ENCODE measurements at places on chromosomes 6 and 20. TPM values are rescaled to one million over a fixed set of nuclear protein-coding genes. Genes with fewer than 3 reads are reported as not detected.

DNA sequence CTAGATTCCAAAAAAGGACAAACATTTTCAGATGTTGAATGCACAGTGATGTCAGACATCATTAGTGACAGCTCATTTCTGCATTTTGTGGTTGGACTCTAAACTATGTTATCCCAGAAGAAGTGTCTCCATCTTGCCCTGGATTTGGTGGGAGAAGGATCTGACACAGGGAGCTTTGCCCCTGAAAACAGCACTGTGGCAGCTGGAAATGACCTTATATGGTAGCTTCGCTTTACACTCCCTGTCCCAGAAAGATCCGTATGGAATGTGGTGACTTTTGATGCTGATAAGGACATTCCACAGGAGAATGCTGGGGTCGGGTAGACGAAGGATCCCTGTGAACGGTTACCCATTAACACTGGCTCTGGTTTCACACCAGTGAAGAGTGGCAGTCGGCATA, 87.2 kb upstream of the EDN1 start:
- H3K27ac ChIP-seq: peak overlapping the region; percentile 5
- no peaks in the 10 kb centered on the region for H3K36me3 ChIP-seq
- no peaks in the 10 kb centered on the region for H3K27me3 ChIP-seq
- H3K4me3 ChIP-seq: no peak overlapping the region
- no peak for DNase-seq

The SLC22A1 gene
- 2.8 TPM for total RNA-seq

DNA sequence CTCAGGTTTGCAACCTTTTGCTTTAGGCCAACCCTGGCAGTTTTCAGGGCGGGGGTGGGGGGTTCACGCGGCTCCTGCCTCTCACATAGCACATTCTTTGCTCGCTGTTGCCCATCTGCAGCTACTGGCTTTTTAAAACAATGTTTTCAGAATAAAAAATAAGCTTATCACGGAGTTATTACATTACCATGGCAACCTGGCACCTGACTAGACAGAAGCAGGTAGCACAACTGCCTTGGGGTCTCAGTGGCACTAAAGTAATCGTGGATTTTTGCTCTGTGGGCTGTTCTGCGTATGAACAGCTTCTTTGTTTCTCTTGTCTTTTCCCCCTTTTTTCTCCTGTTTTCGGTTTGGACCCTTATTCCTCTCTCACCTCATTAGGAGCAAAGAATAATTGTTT, 9.1 kb upstream of the MANBAL start:
- no peak overlapping the region for H3K27ac ChIP-seq
- H3K36me3 ChIP-seq: no peaks in the 10 kb centered on the region
- no peaks in the 10 kb centered on the region for H3K27me3 ChIP-seq
- no peak overlapping the region for H3K4me3 ChIP-seq
- H3K4me1 ChIP-seq: no peaks in the 10 kb centered on the region
- DNase-seq: no peak

The APCDD1L gene
- 1.7 TPM for total RNA-seq

GRCh38 chr20:58233881-58234528, 5.6 kb upstream of the ANKRD60 start:
- peak; percentile 82 for DNase-seq
- no peaks in the 10 kb centered on the region for H3K4me1 ChIP-seq
- H3K36me3 ChIP-seq: no peaks in the 10 kb centered on the region
- H3K27me3 ChIP-seq: no peaks in the 10 kb centered on the region

DNA sequence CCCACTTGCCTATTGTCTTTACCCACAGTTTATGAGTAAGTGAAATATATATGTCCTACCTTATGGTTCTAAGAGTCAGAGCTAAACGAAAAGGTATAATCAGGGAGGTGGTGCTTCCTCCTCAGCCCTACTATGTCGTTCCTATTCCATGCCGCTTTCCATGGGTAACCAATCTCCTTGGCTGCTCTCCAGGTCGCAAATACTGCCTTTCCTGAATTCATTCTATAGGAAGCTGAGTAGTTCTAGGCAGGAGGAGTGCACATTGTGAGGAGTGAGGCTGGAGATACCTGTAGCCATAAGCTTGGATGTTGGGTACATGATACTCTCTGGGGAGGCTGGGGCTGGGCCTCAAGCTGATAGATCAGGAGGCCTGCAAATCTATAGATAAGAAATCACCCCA, 5.8 kb downstream of the IL20RA start:
- no peaks in the 10 kb centered on the region for H3K4me1 ChIP-seq
- no peak for DNase-seq
- H3K4me3 ChIP-seq: no peak overlapping the region
- H3K27ac ChIP-seq: no peak overlapping the region

The BPIFA1 gene
- total RNA-seq: not detected

GRCh38 chr6:166259296-166259977, 48.8 kb downstream of the PRR18 start:
- no peaks in the 10 kb centered on the region for H3K27me3 ChIP-seq
- H3K27ac ChIP-seq: no peak overlapping the region
- H3K36me3 ChIP-seq: no peaks in the 10 kb centered on the region

The BMP5 gene
- 1.5 TPM for total RNA-seq

DNA sequence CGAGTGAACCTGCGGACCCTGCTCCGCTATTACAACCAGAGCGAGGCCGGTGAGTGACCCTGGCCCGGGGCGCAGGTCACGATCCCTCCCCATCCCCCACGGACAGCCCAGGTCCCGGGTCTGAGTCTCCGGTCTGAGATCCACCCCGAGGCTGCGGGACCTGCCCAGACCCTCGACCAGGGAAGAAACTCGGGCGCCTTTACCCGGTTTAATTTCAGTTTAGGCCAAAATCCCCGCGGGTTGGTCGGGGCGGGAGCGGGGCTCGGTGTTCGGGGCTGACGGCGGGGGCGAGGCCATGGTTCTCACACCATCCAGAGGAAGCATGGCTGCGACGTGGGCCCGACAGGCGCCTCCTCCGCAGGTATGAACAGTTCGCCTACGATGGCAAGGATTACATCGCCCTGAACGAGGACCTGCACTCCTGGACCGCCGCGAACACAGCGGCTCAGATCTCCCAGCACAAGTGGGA, 46.9 kb upstream of the TRIM26 start:
- no peaks in the 10 kb centered on the region for H3K4me1 ChIP-seq
- DNase-seq: no peak
- H3K27ac ChIP-seq: no peak overlapping the region
- no peaks in the 10 kb centered on the region for H3K36me3 ChIP-seq
- H3K27me3 ChIP-seq: no peaks in the 10 kb centered on the region

DNA sequence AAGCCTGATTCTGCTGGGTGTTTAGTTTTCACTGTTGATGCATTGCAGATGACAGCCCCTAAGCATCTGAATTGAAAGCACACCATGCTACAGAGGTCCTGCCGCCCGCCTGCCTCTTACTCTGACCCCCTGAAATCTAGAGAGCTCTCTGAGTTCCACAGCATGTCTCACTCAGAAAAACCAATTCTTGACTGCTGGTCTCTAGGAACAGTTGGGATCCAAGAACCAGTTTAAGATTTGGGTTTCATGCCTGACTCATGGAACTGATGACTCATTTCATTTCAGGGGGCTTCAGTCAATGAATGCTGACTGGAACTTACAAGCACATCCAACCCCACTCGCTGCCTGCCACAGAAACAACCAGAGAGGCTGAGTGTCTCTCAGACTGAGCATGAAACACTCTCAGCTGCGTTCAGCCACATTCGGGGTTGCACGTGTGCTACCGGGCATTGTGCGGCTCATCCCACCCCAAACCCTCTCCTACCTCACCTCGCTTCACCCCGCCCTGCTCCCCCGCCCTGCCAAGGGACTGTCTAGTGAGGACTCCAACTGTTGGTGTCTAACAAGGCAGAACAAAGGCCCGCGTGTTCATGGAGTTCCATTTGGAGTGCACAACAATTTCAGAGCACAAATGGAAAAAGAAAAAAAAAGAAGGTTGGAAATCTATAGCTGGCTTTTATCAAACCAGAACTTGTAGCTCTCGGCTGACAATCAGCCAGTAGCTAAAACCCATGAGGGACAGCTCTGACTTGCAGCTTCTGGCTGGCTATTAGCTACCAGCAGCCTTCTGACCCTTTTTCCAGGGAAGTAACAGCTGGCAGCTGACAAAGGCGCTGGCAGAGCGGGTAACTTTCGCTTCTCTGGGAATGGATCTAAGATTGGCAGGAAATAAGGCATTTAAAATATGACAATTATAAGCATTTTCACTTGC, 20.0 kb upstream of the TRAF3IP2 start:
- peak overlapping the region; percentile 38 for H3K4me3 ChIP-seq
- peak; percentile 74 for DNase-seq
- no peaks in the 10 kb centered on the region for H3K27me3 ChIP-seq
- H3K36me3 ChIP-seq: no peaks in the 10 kb centered on the region
- H3K27ac ChIP-seq: peak overlapping the region; percentile 45

The OTOR gene
- total RNA-seq: not detected

DNA sequence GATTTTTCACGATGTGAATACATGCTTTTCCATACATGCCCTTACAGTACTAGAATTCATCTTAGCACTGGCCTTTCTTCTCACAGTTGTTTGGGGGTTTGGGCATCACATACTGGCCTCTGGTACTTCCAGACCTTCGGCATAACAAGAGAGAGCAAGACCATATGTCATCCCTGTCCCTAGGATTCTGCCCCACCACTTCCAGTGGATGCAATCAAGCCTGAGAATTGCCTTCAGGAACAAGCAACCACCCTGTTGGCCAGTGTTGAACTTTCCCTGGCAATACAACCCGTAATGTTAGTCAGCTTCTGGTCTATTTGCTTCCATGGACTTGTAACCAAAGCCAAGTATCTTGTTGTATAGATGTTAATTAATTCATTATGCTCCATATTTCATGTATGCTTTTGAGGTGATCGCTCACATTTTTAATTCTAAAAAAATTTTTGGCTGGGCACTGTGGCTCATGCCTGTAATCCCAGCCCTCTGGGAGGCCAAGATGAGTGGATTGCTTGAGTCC, 15.4 kb upstream of the SLPI start:
- no peak overlapping the region for H3K4me3 ChIP-seq
- DNase-seq: no peak
- H3K4me1 ChIP-seq: no peaks in the 10 kb centered on the region
- H3K36me3 ChIP-seq: no peaks in the 10 kb centered on the region

GRCh38 chr6:72446430-72446829, 175.4 kb upstream of the KCNQ5 start:
- H3K4me1 ChIP-seq: no peaks in the 10 kb centered on the region
- H3K27me3 ChIP-seq: no peaks in the 10 kb centered on the region
- H3K27ac ChIP-seq: no peak overlapping the region
- H3K4me3 ChIP-seq: no peak overlapping the region
- no peaks in the 10 kb centered on the region for H3K36me3 ChIP-seq
